Pulmonary artery endothelial cell (primary cell): ENCODE measurements at places on chromosomes 5 and 9. TPM values are rescaled to one million over a fixed set of nuclear protein-coding genes. Genes with fewer than 3 reads are reported as not detected.

- DNase-seq = no peak
These were observed 250.3 kb downstream of the SLIT3 start for GRCh38 chr5:169050636-169051035.

EPB41L4B gene
- total RNA-seq = 0.42 and 0.92 TPM in 2 replicates

- DNase-seq = peak; percentile 24
These were observed 14.7 kb downstream of the LIX1 start for GRCh38 chr5:97127727-97128126.

SAP30L gene
- 28.4 and 38.9 TPM in 2 replicates for total RNA-seq

INSL6 gene
- total RNA-seq = not detected in 2 replicates
